Transverse colon (tissue), 4 donors: ENCODE measurements at places on chromosomes 2 and 18. TPM values are rescaled to one million over a fixed set of nuclear protein-coding genes. Genes with fewer than 3 reads are reported as not detected.

GRCh38 chr18:12279781-12280531 is 25.8 kb downstream of the CIDEA start:
- DNase-seq, result no peak

GRCh38 chr2:108594982-108595464 is 60.8 kb downstream of the LIMS1 start:
- no peak for DNase-seq

Gene GPR75
- total RNA-seq, result 7.4 TPM

- no peak for DNase-seq
Measured at GRCh38 chr2:46144133-46144800, 152.9 kb upstream of the EPAS1 start.

GRCh38 chr2:144281476-144281875 is 238.4 kb downstream of the ZEB2 start:
- DNase-seq, result no peak

Gene KIF5C
- 2.0 TPM for total RNA-seq

DNA sequence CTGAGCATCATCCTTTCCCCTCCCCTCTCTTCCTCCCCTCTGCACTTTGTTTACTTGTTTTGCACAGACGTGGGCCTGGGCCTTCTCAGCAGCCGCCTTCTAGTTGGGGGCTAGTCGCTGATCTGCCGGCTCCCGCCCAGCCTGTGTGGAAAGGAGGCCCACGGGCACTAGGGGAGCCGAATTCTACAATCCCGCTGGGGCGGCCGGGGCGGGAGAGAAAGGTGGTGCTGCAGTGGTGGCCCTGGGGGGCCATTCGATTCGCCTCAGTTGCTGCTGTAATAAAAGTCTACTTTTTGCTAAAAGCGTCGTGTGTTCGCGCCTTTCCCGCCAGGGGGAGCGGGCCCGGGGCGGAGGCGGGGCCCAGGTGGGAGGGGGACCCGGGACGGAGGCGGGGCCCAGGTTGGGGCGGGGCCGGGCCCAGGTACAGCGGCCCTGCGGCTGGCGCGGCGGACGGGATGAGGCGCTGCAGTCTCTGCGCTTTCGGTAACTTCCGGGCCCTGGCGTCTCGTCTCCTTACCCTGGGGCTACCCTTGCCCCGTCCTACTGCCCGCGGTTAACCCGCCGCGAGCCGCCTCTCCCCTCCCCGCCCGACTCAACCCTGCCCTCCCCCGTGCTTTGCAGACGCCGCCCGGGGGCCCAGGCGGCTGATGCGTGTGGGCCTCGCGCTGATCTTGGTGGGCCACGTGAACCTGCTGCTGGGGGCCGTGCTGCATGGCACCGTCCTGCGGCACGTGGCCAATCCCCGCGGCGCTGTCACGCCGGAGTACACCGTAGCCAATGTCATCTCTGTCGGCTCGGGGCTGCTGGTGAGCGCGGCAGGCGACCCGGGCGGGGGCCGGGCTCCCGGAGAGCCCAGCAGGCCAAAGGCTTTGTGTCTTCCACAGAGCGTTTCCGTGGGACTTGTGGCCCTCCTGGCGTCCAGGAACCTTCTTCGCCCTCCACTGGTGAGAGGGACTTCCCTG is at the start of gene KRTCAP3:
KRTCAP3 (plus strand) TSS at position 424 of the 962 bp plus-strand sequence; CDS start at position 456, 32 bp downstream.
- peak; percentile 84 for DNase-seq

GRCh38 chr18:50053111-50053510 is 141.8 kb downstream of the MYO5B start:
- DNase-seq, result no peak

Gene GRP
- not detected for total RNA-seq

Gene EMILIN1
- 43.3 TPM for total RNA-seq

- DNase-seq, result no peak
Measured at GRCh38 chr2:234304950-234305349, 191.9 kb downstream of the ARL4C start.

GRCh38 chr18:22427822-22428549 is 10.3 kb upstream of the CTAGE1 start:
- no peak for DNase-seq

GRCh38 chr2:241584436-241584835 is 25.9 kb downstream of the BOK start:
- no peak for DNase-seq

GRCh38 chr2:109217362-109218086 is 88.5 kb downstream of the SH3RF3 start:
- peak; percentile 28 for DNase-seq

- no peak for DNase-seq
Measured at GRCh38 chr2:75174519-75174918, 24.8 kb downstream of the TACR1 start.

Gene CD207
- total RNA-seq, result not detected

- DNase-seq, result no peak
Measured at GRCh38 chr2:75186821-75187220, 12.5 kb downstream of the TACR1 start.

Gene CDK15
- not detected for total RNA-seq

DNA sequence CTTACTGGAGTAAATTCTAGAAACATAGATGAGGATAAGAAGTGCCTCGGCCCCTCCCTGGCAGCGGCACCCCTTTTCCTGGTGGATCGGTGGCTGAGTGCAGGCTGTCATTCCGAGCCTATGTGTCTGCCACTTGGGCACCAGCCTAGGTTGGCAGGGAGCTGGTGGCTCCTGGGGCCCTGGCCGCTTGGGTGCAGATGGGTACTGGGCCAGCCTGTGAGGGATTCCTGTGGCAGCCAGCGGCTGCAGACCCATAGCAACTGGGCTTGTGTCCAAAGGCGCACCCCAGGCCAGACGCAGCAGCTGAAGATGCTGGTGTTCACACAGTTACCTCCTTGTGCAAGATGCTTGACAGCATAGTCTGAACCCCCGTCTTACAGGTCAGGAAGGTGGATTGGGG is 2.8 kb downstream of the SNORC start:
- DNase-seq, result no peak

- peak; percentile 14 for DNase-seq
Measured at GRCh38 chr2:132448771-132449170, 32.2 kb downstream of the GPR39 start.

- DNase-seq, result no peak
Measured at GRCh38 chr2:240501531-240501991, 56.2 kb downstream of the ANKMY1 start.

GRCh38 chr18:23229472-23229871 is 94.2 kb downstream of the CABLES1 start:
- DNase-seq, result no peak

Gene GIGYF2
- 146 TPM for total RNA-seq

DNA sequence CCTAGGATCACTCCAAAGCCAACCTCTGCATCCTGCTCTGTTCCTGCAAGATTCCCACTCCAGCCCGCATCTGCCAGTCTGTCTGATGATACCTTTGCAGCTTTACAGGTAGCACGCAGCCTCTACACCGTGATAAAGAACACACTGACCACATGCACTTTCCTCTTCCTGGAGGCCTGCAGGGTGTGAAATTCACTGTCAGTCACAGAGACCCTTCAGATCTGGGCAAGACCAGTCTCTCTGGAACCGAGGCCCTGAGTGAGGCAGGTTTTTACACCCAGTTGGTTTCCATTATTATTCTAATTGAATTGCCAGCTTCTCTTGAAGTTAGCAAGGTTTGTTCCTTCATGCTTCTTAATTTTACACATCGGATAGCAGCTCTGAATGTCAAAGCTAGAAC is 30.5 kb upstream of the TWIST2 start:
- DNase-seq, result no peak

DNA sequence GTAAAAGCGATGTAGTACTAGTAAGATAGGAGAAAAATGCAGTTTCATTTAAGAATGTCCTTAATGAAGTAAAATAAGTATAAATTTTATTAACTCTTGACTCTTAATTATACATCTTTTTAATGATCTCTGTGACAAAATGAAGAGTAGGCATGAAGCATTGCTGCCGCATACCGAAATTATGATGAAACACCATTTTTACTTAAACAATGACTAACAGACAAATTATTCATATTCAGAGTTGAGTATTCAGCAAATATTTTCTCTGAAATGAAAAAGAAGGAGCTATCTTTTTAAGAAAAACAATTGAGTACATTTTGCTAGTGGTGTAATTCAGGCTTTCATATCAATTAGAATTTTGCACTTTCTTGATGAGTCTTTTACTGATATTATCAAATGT is 150.6 kb upstream of the DOCK10 start:
- no peak for DNase-seq
